ENCODE measurements at places on chromosomes 7 and 10.

DNA sequence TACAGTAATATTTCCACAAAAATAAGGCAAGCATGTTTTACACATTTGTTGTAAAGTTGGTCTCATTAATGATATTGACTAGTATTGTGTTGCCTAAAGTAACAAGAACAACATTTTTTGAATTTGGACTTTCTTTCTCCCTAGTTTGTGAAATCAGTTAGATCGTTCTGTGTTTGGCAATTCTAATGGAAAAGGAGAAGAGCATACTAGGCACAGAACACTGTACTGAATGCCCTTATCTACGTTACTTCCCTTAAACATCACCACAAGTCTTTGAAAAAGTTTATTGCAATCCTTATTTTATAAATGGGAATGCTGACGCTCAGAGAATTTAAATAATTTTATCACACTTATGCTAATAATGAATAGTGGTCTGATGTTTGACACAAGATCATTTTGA is 372.2 kb downstream of the EXOC4 start:
- DNase-seq = no peak

DNA sequence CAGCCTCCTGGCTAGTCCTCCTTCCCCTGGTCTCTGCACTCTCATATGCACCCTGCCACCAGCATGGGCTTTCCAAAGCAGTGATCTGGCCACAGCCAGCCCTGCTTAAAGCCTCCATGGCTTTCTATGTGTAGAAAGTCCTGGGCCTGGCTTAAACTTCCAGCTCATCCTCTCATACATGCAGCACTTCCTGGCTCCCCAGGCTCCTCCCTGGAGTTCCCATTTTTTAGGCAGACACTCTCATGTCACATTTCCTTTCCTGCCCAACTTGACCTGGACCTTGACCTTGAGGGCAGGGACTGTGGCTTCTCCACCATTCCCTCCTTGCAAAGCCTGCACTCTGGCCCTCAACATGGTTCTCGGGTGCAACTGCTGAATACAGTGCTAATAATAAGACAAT is 79.5 kb downstream of the CHST15 start:
- no peak for DNase-seq

DNA sequence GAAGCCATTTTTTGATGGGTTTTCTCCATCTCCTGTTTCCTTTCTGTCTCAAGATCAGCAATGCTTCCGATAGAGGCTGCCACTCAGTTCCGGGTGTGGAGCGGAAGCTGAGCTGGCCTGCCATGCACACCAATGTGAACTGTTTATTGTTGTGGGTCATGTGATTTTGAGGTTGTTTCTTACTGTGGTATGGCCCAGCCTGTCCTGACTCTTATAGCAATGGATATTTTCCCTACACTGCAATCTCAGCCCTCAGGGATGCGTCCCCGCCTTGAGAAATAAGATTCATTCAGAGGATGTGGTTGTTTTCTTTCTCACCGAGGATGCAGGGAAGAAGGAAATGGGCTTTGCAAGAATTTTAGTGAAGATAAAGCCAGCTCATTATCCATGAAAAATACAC is 134.7 kb downstream of the PFKFB3 start:
- peak; percentile 53 for DNase-seq

DNA sequence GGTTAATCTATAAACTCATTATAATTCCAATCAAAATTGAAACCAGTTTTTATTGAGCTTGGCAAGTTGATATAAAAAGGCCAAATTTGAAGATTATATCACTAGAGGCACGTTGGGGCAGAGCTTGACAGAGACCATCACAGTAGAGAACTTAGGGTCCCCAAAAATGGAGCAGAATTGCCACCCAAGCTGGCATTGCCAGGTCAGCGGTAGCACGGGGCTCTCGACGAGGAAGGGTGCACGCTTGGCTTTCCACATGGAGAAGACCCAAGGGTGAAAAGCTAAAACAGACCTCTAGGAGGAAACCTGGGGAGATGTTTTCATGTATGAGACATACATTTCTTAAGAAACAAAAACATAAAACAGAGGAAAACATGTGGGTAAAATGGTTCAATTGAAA is 4.3 kb upstream of the JAKMIP3 start:
- DNase-seq = no peak

DNA sequence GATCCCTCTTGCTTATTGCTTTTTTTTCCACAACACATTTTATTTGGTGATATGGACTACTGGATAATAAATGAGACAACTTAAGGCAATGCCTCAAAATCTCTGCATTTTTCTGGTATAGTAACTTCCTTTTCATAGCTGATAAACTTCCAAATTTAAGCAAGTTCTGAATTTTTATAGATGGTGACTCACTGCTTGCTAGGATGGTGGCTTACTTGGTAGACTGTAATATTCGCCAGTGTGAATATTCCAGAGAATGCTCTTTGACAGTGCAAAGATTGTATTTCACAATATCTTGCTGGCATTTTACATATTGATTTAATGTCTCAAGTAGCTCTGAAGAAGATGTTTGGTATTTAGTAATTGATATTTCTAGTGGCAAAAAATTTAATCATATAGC is 472.4 kb downstream of the TFEC start:
- peak; percentile 18 for DNase-seq

DNA sequence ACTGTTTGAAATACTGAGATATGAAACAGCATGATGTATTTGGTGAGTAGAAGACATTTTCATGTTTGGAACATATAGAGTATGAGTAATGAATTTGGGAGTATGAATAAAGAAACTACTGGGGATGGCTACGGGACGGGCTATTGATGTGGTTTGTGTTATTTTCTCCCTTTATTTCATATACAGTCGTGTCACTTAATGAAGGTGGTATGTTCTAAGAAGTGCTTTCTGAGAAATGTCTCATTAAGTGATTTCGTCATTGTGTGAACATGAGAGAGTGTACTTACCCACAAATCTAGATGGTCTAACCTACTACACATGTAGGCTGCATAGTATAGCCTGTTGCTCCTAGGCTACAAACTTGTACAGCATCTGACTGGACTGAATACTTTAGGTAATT is 106.3 kb downstream of the CCNY start:
- no peak for DNase-seq

DNA sequence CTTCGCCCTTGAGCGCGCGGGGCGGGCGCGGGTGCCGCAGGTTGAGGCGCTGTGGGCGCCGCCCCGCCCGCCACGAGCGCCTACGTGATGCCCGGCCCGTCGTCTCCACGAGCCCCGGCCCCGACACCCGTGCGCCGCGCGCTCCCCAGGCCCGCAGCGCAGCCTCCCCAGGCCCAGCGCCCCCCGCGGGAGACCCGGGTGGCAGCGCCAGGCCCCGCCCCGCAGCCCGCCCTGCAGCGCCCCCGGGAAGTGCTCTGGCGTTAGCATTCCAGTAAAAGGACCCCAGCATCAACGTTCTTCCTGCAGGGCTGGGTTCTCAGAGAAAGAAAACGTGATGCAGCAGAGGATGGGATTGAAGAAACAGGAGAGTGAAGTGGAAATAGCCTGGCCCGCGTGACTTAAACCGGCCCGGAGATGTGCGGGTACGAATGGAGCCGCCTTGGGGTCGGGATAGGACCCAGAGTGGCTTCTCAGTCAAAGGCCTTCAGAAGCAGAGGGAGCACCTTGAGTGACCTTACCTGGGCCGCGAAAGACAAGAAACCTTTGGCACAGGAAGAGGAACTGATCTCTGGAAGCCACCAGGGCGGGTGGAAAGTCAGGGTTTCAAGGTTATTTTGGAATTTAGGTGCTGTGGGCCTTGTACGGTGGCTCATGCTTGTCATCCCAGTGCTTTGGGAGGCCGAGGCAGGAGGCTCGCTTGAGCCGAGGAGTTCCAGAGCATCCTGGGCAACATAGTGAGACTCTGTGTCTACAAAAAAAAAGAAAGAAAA is 1.8 kb downstream of the PFKP start:
- no peak for DNase-seq

DNA sequence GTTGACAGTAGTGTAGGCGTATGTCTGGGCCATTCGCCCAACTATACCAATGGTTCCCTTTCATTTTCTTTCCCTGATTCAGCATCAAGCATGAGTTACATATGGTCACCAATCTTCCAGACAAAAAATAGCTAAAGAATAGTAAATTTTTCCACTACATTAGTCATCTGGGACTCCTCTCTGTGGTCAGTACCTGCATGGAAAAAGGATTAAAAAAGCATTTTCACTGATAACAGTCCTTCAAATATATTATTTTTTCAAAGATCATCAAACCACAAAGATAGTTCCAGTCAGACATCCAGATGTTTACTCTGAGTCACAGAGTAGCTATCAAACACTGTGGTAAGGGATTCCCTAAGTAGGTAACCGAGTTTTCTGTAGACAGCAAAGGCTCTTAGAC is 302.6 kb upstream of the SEMA3D start:
- peak; percentile 95 for DNase-seq

- no peak for DNase-seq
Observed at GRCh38 chr10:50627896-50628295, 4.1 kb upstream of the SGMS1 start.

DNA sequence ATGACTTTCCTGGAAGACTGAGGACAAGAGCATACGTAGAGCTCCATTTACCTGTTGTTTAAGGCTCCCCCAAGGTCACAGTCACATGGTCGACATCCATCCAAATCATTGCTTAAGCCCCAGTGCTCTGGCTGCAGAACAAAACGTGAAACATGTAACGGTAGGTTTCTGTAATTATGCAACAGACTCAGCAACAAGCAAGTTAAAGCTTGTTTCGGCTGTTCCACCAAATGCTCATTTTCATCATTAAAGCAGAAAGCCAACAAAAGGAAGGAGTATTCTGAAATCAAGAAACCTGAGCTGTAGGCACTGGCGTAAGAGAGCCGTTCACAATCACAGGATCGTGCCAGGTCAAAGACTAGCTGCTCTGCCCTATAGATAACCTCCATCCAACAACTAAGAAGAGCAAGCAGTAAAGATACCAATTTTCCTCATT is 30.0 kb downstream of the LAMB1 start:
- no peak for DNase-seq

GRCh38 chr10:100081075-100082001 is at the start of gene CPN1:
Gene CPN1, minus strand, starts transcription at chr10:100081869. Its CDS starts 244 bp downstream, at chr10:100081625.
- DNase-seq = no peak

DNA sequence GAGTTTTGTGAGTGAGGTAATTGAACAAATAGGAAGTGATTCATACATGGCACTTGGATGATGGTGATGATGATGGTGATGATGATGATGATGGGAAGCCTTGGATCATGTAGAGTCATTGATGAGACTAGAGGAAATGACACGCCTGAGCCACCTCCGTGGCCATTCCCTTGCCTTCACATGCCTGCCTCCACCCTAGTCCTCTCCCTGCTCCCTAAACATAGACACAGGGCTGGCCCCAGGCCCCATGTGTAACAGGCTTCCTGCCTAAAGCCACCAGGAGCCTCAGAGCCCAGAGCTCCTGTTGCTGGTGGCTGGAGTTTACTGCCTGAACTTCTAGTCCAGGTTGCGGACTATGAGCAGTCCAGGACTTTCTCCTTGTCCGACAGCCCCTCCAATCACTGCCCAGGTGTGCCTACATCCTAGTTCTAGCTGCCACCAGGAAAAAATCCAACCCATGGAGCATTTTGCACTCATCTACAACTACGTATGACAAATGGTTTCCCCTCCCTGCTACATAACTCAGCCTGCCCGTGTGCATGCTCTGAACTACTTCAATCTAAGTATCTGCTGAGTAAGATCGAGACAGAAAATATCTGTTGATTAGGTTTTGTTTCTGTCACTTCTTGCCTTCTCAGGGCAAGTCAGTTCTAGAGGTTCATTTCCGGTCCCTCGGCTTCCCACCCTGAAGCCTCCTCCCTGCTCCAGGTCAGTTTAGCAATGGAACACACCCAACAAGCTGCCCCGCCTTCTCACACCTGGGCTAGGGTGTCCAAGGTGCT is 35.5 kb upstream of the KDM7A start:
- DNase-seq = peak; percentile 85

GRCh38 chr10:24414597-24414996 is 205.7 kb downstream of the KIAA1217 start:
- no peak for DNase-seq

- DNase-seq = no peak
Observed at GRCh38 chr10:71005337-71006305, 117.3 kb upstream of the PCBD1 start.

GRCh38 chr10:3946234-3947229 is 161.5 kb upstream of the KLF6 start:
- DNase-seq = no peak

- DNase-seq = peak; percentile 35
Observed at GRCh38 chr10:97117372-97117771, 68.4 kb downstream of the SLIT1 start.

GRCh38 chr10:19947656-19948055 is 131.4 kb downstream of the PLXDC2 start:
- DNase-seq = no peak

DNA sequence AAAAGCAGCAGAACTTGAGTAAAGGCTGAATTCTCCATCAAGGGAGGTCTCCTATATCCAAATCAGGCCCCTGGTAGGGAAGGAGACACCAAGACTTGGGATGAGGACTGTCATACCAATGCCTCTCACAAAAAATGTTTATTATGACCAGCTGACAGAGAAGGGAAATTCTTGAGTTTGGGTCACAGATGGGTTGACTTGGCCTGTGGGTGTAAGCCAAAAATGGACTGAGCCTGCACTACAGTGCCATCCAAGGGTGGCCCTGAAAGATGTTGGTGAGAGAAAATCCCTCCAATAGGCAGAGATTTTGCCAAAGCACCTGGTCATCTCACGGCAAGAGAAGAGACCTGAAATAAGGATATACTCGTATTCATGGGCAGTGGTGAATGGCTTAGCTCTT is 27.0 kb upstream of the PPIF start:
- no peak for DNase-seq

- no peak for DNase-seq
Observed at GRCh38 chr10:52499281-52499680, 185.2 kb downstream of the DKK1 start.

DNA sequence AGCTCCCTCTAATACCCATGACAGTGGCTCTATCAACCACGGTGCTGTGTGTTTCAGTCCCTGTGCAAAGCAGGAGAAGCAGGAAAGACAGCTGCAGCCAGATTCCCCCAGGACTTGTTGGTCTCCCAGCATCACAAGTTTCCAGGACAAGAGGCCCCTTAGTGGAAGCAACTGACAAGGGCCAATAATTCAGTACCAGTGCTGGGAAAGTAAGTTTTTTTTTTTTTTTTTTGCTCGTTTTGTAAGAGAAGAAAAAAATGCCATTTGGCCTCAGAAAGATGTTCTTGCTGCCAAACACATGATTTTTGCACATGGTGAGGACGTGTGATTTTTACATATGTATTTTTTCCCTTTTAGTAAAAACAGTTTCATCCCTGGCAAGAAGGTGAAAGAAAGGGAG is 284.2 kb upstream of the ZMIZ1 start:
- DNase-seq = no peak

DNA sequence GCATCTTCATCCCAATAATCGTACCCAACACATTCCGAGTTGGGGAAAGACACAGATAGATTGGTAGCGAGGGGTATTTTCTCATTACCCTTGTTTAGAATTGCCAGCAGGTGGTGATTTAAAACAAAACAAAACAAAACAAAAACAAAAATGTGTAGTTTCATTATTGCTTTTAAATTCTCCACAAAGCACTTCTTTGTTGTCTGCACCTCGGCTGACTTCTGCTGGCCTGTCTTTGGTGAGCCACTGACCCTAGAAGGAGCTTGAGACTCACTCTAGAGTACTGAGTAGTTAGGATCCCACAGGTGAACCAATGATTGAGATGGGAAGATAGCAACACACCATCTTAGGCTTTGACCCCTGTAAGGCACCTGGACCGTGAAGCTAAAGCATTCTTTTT is 105.4 kb upstream of the BET1 start:
- DNase-seq = no peak
